ENCODE measurements at places on chromosomes 3 and 15.

DNA sequence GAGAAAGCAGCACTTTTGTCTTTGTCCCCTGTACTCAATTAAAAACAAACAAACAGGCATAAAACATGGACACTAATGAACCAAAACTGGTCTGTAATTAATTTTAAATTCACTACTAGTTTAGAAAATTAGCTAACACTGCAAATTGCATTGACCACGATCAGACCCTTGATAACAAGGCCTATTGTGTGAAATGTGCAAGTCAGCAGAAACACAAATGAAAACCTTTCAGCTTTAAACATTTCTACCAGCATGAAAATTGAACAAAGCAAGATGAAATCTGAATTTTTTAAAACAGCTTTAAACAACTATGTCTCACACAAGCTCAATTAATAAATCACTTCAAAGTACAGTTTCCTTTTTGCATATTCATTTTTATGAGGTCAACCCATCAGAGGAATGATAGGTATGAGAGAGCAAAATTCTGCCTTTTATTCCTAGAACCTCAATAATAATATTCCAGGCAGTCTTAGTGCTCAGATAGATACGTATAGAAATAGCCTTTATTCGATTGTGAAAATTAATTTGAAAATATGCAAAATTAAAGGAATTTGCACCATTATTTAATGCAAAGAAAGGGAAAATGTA, 27.0 kb upstream of the CHMP2B start:
- no peak for DNase-seq

DNA sequence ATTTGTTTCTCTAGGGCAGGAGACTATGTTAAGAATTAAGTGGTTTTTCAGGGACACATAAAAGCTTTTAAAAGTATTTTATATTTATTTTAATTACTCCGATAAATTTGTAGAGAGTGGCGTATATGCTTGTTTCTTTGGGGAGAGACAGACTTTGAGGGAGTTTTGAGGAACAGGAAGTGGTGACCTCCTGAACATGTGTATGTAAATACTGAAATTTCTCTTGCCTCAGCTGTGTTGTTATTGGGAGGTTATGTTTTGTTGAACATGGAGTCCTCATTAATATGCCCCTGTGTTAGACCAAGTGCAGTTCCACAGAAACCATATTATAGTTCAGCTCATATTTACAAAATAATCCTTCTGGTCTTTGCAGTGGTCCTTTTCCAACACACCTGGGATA, 41.8 kb upstream of the UTS2B start:
- no peak for DNase-seq

DNA sequence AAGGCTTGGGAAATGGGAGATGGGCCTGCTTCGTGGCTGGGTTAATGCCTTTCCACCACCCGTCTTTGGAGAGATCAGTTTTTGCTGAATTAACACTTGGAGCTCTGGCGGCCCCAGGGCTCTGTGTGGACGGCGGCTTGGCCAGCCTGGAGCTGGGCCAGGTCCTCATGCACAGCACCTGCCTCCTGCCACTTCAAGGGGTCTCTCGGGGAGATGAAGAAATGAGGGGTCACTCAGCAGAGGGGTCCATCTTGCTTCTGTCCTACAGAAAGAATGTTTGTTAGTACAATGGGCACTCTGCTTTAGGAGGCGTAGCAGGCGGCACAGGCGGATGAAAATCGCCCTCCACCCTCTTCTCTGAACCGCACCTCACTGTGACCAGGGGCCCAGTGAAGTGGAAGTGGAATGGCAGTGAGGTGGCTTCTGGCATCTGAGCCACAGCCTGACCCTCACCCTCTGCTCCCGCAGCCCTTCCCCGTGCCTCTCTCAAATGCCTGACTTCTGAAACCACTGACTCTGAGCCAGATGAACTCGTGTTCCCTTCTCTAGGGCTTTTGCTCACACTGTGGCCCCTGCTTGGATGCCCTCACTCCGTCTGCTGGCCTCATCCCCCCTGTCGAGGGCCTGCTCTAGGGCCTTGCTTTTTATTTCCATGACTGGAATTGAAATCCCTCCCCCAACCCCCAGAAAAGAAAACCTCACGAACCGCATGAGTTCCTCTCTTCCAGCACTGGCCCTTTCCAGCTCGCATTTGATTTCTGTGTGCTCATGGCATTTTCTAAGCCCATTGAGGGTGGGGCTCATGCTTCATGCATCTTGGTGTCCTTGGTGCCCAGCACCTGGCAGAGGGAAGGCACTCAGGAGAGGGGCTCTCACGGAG, 42.2 kb downstream of the CHDH start:
- DNase-seq = no peak

DNA sequence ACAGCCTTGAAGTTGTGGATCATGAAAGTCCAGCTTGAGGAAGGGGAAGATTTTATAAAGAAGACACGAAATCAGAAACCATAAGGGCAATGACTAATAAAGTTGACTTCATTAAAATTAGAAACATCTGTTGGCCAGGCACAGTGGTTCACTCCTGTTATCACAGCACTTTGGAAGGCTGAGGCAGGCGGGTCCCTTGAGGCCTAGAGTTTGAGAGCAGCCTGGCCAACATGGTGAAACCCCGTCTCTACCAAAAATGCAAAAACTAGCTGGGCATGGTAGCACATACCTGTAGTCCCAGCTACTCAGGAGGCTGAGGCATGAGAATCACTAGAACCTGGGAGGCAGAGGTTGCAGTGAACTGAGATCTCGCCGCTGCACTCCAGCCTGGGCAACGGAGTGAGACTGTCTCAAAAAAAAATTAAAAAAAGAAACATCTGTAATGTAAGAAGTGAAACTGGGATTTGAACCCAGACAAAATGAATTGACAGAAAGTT, 7.9 kb upstream of the UBXN7 start:
- peak; percentile 18 for DNase-seq

GRCh38 chr15:32856753-32857152, 138.9 kb downstream of the GREM1 start:
- DNase-seq = no peak

- no peak for DNase-seq
These were observed 38.2 kb upstream of the PLCL2 start for GRCh38 chr3:16846373-16847080.

- no peak for DNase-seq
These were observed 287.5 kb downstream of the ULK4 start for GRCh38 chr3:41674449-41674848.

DNA sequence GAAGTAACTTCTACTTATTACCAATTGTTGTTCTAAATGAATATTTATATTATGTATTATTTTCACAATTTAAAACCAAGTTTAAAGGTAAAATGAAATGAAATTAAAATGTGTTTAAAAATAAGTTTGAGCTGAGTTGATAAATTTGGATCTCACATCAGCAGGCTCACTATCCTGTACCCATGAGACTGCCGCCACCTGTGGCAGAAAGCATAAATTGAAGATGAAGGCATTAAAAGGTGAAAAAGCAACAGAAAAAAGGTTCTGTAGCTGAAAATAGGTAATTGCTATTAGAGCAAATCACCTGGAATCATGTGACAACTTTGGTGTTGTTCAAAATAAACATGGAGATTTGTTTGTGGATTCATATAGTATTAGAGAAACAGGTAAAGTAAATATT, 133.0 kb upstream of the CADM2 start:
- DNase-seq = no peak

DNA sequence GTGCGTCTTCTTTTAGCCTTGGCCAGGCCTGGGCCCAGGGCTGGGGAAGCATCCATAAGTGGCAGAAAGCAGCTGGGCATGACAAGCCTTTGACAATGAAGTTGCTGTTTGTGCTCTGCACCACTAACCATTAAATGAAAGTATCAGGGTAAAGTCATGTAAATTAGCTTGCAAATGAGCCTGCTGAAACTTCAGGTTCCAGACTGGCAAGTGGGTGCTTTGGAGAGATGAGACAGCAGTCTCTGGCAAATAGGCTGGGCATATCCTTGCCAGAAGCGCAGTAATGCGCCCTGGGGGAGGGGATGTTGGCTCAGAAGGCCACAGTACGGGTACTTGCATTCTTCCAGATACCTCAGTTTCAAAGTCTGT, 40.7 kb downstream of the RAB6B start:
- no peak for DNase-seq

- DNase-seq = no peak
These were observed 1030.9 kb downstream of the ROBO1 start for GRCh38 chr3:78736863-78737262.
